NB4 (cell line): ENCODE measurements at places on chromosomes 3 and 15.

DNA sequence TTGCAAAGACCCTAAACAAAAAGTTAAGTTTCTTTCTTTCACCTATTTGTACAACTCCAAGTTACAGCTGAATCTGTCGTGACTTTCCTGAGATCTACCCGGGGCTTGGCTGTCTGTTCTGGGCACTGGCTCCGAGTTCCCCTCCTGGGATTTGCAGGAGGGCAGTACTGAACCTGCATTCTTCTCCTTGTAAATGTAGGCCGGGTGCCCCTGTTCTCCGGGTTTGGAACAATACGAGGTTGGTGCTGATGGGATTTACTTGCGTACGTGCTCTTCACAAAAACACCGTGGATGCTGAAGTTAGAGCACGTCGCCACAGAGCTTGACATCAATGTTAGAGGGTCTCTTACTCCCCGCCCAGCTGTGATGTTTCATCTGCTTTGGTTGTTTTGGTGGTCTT, 48.1 kb downstream of the KLHL25 start:
- DNase-seq = no peak

DNA sequence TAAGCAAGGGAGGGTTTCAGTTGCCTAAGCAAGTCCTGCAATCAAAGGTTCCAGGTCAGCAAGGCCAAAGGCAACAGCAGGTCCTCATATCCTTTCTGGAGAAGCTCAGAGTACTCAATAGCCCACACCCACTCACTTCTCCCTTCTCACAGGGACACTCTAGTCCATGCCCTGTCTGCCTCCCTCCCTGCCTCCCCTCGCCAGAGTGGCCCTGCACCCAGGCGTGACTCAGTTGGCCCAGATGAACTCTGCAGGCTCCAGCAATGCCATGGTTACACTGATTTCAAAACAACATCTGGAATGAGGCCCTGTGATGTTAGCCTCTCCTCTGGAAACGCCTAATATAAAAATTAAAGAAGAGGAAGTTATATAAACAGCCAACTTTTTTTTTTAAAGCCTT, 32.9 kb downstream of the IL16 start:
- DNase-seq = no peak

DNA sequence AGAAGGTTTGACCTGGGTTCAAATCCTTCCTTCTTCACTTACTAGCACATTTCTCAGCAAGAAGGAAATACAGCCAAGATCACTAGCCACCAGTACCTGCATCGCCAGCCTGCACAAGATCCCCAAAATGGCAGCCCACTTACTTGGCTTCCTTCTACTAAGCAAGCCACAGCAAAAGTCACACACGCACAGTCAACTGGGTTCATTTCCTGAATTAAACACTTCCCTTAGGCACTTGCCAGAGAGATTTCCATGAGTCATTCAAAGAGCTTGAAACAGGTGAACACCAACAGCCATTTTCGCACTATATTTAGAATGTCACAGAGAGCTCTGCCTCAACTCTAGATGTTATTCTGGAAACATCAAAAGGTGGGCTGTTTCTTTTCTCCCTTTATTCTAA, 42.6 kb downstream of the MGLL start:
- peak; percentile 33 for DNase-seq

DNA sequence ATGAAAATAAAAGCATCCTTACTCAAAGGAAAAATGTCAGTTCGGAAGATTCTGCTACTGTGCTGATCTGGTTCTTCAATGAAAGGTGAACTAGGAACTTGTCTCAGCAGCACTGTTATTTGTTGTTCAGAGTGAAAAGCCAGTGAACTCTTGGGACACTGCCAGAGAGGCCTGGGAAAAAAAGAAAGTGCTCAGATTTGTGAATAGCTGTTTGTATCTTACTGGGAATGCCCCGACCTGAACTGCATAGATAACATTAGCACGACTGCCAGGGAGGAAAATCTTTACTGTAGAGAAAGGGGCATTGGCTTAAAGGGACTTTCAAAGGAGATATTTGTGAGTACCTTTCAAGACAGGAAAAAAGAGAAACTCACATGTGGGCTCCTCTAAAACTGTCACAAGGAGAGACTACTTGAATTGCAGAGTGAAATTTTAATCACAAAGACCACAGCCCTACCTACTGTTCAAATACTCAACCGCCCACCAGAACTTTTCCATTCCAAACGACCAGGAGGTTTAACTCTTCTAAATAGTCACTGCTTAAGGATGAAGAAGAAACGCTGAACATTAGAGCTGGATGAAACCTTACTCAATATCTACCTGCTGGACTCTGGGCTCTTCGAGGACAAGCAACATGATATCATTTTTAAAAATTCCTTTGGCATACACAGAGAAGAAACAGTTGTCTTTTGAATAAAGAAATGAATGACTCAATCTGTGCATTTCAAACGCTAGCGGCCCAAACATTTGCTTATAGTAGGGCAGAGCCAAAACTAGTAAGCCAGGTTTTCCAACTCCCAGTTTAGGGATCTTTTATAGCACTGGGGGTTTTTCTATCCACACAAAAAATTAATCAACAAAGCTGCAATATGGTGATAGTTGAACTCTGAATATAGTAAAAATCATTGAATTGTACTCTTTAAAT, 13.4 kb downstream of the TAMM41 start:
- no peak for DNase-seq

DNA sequence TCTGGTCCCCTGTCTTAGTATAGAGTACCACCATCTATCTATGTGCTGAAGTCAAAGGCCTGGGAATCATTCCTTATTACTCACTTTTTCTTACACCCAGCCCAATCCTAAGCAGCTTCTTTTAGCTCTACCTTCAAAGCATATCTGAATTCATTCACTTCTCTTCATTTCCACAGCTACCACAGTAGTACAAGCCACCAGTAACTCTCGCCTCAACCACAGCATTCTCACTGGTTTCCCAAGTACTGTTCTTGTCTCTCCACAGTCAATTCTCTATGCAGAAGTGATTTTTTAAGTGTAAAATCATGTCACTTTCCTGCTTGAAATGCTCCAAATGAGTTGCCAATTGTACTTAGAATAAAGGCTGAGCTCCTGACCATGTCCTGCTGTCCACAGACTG, 401.7 kb downstream of the OXSM start:
- DNase-seq = no peak

DNA sequence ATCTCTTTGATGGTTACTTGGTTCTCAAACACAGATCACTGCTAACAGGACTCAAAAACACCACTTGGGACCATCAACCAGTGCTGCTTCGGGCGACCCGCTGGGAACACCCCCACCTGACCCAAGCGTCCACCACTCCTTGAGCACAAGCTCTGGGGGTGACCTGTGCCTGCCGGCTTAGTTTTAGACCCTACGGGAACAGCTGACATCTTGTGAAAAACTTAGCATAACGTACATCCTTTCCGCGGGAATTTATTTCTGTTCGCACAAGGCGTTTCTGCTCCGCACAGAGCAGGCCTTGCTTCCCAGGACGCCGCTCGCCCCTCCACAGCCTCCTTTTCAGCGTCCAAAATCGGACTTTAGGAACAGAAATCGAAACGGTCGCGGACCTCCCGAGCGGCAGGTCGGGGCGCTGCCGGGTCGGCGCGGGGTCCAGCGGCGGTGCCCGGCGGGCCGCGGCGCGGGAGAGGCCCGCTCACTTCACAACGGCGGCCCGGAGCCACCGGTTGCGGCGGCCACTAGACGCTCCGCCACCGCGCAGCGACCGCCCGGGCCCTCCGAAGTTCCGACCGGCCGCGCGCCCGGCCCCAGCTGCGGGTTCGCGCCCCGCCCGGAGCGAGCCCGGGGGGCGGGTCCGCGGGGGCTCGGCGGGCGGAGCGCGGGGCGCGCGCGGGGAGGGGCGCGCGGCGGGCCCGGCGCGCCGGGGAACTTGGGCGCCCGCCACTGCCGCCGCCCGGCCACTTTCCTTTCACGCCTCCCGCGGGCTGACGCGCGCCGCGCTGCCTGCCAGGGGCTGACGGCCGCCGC, 959 bp downstream of the SFMBT1 start:
- DNase-seq = peak; percentile 73

- DNase-seq = no peak
Observed at GRCh38 chr15:92035961-92036360, 182.5 kb downstream of the SLCO3A1 start.

- DNase-seq = peak; percentile 44
Observed at GRCh38 chr15:76078285-76078877, 18.6 kb downstream of the TMEM266 start.

DNA sequence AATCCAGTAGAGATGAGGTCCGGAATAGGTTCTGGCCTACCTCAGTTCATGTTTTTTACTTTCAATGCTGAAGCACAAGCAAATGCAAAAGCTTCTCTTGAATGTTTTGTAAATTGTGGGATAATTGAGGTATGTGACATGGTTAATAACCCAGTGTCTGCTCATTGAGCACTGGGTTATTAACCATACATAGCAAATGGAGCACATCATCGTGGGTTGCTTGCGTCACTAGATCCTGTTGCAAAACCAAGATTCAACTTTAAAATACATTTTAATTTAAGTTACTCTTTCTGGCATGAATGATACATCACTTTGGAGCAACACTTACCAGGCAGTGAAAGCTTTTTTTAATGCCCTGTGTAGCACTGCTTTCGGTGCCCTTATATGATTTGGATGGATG, 165.6 kb downstream of the IGF1R start:
- peak; percentile 30 for DNase-seq

DNA sequence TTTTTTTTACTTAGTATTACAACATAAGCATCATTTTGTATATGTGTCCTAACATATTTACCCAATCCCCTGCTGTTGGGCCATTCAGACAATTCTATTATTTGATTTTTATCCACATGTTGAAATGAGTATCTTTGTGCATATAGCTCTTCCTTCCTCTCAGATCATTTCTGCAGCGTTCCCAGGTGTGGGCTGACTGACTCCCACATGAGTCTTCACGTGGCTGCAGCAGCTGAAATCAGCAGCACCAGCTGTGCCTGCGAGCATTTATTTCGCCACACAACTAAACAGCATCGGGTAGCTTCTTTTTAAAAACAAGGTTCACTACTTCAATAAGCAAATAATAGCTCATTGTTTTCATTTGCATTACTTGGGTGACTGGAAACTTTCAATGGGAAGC, 44.5 kb upstream of the PDE8A start:
- peak; percentile 52 for DNase-seq

DNA sequence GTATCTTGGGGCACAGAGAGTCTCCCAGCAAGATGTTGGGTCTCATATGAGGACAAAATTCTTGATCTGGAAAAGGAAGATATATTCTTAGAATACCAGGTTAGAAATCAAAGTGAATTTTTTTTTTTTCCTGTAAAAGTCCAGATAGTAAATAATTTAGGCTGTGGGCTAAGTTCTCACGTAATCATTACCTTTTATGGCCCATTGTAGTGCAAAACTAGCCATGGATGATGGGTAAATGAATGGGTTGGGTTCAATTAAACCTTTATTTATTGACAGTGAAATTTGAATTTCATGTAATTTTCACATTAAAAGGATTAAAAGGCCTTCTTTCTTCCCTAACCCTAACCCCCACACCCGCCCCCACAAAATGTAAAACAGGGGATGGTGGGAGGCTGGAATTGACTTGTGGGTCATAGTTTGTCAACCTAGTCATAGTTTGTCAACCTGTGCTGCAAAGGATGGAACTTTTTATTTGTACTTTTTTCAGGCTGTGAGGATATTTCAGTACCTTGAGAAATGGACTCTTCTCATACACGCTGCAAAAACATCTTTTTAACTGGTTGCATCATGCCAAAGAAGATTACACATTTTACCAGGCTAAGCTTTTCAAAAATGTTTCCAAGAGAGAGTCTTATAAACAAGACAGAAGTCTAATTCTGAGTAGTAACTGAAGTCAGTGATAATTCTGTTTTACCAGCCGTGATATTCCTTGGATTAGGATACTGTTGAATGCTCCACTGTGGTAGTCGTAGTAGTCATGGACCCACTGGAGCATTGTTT, 138.8 kb downstream of the AKAP13 start:
- DNase-seq = no peak

DNA sequence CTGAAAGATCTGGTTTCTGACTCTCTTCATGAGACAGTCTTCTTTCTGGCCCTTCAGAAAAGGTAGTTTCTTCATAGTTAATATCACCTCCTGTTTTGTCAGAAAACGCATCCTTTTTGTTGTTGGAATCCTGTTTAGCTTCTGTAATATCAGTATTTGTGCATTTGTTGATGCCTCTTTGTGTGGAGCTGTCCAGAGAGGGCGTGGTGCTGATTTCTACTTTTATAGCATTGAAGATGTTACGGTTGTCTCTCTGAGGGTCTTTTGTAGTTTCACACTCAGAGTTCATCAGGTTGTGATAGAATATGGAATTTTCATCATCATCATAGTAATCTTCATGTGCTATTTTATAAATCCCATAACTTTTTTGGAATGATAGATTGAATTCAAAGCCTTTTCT, 8.9 kb downstream of the GPR149 start:
- peak; percentile 23 for DNase-seq

GRCh38 chr3:36197151-36197550, 183.2 kb upstream of the STAC start:
- no peak for DNase-seq

- DNase-seq = no peak
Observed at GRCh38 chr3:14407203-14407602, 4.8 kb downstream of the SLC6A6 start.

DNA sequence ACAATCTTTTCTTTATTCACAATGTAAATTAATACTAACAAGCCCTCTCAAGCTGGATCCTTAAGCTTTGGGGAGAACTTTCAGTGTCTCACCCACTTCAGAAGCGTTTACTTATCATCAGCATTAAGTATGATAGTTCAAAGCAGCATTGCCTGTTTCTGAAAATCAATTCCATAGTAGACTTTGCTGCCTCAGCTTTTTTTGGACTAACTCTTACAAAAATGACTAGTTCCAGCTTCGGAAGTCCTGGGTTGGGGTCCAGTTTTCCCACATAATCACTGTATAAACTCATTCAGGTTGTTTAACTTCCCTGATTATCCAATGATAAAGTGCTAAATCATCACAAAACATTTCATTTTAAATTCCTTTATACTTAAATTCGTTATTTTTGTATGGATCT, 114.4 kb downstream of the NR2F2 start:
- DNase-seq = no peak

GRCh38 chr3:194306109-194306686, 44.9 kb downstream of the CPN2 start:
- peak; percentile 95 for DNase-seq

- DNase-seq = no peak
Observed at GRCh38 chr3:60954048-60954447, 297.2 kb downstream of the FHIT start.

DNA sequence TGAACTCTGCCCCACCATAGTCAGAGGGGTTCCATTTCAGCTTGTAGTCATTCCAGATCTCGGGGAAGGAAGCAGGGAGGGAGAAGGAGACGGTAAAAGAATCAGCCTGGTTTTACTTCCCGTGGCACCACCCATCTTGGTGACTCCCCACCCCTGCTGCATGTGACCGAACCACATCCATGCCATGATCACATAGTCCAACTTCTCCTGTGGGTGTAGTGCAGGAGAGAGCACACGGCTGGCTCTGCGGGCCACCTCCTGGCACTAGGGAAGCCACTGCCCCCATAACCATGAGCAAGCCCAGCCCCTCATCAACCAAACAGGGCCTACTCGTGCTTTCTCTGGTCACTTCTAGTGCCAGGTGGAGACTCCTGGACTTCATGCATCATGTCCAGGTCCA, 3.7 kb downstream of the CHRNA3 start:
- no peak for DNase-seq

GRCh38 chr15:77642793-77643430, 10.2 kb upstream of the LINGO1 start:
- DNase-seq = no peak
